Stimulated activated CD8-positive, alpha-beta memory T cell treated with anti-CD3 and anti-CD28 coated beads, Interleukin-15, amount 100 ng/mL, for 24 hours (primary cell): ENCODE measurements at places on chromosomes 7 and 10.

DNA sequence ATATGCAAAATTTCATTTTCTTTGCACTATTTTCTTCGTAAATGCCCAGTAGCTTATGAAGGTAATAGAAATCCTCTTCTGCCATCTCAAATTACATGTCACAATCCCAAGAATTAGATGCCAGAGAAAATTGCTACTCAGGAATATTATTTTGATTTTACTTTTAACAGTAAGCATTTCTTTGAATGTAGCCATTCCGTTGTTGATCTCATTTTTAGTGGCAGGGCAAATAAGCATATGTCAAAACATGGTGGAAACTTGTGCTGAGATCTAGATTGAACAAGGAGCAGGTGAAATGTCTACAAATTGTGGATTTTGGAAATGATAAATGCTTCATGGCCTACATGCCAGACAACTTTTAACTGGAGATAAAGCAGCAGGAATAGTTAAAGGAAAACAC is 291.8 kb downstream of the SDHAF3 start:
- no peak for DNase-seq

DNA sequence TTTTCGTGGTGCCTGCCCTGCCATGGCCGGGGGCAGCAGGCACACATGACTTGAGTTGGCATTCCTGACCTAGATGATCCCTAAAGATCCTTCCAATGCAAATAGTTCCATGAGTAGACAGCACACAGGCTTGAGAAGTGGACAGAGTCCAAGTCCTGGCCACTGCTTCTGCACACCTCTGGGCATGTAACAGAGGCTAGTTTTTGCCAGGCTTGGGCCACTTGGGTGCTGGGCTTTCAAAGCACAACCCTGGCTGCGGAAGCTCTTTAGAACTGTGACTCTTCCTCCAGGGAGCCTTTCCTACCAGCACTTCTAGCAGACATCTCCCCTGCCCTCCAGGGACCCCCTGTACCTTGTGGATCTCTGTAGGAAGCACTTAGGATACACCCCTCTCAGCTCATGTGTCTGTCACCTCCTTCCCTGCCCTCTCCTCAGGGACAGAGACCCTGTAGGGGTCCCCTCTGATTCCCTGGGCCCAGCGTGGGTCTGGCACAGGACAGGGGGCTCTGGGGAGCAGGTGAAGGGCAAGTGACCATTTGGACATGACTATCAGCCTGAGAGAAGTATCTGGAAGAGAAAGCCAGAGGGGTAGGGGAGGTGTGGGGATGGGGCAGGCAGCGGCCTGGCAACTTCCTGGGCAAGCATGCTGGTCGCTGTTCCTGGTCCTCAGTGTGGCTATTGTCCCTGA is 36.2 kb downstream of the ZCCHC24 start:
- no peak for DNase-seq

DNA sequence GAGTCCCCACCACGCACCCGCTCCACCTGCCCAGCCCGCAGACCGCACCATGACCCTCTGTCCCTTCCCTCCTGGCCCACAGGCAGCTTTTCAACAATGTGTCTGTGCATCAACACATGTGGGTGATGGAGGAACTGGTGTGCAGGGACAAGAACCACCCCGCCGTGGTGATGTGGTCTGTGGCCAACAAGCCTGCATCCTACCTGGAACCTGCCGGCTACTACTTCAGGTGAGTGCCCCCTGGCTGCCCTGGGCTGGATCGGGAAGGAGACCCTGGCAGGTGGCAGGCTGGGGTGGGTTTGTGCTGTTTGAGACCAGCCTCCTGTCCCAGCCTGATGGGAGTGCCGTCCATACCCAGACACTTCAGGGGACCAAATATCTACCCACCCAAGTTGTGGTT is 69.6 kb downstream of the ZNF727 start:
- DNase-seq = no peak

GRCh38 chr10:97454330-97455036 is 8.5 kb downstream of the ZDHHC16 start:
- no peak for DNase-seq

GRCh38 chr10:119313644-119314043 is 106.3 kb downstream of the GRK5 start:
- peak; percentile 24 for DNase-seq

DNA sequence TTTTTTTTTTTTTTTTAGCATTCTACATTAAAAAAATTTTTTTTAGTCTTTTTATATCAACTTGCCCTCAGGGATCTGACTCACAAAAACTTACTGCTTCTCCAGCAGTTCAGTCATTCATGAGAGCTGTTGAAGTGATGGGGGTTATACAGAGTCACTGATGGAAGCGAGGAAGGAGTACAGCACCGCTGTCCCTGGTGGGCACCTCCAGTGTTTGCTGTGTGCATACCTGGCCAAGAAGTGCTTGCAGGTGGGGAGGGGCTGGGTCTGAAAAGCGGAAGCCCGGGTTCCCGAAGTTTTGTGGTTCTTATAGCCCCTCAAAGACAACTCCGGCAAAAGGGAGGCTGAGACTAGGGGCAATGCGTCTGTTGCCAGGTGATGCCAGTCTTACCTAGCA is 46.2 kb downstream of the MINDY4 start:
- DNase-seq = no peak

GRCh38 chr10:63228237-63228636 is 95.1 kb downstream of the NRBF2 start:
- no peak for DNase-seq

DNA sequence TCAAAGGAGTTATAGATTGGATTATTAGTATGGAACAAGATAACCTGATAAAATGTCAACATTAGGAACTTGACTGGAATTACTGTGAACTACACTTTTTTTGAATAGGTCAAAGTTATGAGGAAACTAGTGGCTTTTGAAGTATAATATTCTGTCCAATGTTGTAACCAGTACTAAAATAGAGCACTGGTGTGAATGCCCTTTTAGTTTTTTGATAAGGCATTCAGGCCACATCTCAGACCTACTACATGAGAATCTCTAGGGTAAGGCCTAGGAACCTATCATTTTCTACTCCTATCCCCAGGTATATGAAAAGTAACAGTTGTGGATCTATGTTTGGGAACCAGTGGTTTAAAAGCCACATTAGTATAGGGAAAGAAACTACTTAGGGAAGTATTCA is 16.4 kb downstream of the KMT2E start:
- no peak for DNase-seq

DNA sequence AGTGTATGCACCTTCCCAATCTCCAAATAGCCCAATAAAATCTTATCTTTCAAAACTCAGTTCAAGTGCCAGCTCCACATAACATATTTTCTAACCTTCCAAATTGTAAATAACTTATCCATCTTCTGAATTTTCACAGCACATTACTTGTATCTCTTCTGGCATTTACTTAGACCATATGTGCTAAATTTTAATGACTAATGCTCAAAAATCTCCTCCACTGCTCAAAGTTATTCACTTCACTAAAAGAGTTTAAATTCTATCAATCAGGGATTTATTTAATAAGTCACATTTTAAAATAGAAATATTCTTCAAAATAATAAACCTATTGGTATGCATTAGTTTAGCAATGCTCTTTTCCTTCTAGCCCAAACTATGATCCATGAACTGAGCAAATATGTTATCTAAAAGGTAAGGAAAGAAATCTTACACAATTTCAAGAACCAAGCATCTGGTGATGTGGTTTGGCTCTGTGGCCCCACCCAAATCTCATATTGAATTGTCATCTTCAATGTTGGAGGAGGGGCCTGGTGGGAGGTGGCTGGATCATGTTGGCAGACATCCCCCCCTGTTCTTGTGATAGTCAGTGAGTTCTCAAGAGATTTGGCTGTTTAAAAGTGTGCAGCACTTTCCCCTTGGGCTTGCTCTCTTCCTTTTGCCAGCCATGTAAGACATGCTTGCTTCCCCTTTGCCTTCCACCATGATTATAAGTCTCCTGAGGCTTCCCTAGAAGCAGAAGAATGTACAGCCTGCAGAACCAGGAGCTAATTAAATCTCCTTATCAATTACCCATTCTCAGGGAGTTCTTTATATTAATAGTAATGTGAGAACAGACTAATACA is 28.1 kb upstream of the GPR22 start:
- DNase-seq = no peak

GRCh38 chr7:38584443-38585210 is 46.5 kb downstream of the AMPH start:
- DNase-seq = no peak

DNA sequence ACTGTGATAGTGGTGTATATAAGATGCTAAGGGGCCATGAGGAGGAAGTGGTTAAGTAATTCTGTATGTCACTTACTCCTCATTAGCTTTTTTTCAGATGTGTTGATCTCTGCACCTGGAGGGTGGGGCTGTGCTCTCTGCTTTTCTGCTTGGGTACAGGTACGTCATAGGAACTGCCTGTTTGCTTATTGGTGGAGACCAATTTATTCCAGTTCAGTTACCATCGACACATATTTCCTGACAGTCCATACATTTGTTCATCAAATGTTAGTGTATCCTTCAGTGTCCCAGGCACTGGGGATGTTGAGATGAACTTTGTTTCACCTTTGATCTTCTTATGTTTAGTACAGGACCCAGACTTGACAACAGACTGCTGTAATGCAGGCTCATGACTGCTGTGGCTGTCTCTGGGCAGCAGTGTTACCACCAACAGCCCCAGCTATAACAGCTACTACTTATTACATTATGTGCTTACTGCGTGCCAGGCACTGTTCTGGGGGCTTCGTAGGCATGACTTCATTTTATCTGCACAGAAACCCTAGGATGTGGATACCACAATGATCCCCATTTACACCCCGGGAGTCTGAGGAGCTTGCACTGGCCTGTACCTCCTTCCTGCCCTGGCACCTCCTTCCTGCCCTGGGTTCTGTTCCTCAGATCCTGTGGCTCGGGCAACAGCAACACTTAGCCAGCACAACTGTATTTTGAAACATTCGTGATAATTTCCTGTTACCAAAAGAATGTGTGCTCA is 87.4 kb downstream of the BUB3 start:
- no peak for DNase-seq

- no peak for DNase-seq
Observed at GRCh38 chr7:113805976-113806375, 112.8 kb downstream of the PPP1R3A start.

GRCh38 chr7:29488977-29489376 is 74.7 kb upstream of the PRR15 start:
- no peak for DNase-seq

DNA sequence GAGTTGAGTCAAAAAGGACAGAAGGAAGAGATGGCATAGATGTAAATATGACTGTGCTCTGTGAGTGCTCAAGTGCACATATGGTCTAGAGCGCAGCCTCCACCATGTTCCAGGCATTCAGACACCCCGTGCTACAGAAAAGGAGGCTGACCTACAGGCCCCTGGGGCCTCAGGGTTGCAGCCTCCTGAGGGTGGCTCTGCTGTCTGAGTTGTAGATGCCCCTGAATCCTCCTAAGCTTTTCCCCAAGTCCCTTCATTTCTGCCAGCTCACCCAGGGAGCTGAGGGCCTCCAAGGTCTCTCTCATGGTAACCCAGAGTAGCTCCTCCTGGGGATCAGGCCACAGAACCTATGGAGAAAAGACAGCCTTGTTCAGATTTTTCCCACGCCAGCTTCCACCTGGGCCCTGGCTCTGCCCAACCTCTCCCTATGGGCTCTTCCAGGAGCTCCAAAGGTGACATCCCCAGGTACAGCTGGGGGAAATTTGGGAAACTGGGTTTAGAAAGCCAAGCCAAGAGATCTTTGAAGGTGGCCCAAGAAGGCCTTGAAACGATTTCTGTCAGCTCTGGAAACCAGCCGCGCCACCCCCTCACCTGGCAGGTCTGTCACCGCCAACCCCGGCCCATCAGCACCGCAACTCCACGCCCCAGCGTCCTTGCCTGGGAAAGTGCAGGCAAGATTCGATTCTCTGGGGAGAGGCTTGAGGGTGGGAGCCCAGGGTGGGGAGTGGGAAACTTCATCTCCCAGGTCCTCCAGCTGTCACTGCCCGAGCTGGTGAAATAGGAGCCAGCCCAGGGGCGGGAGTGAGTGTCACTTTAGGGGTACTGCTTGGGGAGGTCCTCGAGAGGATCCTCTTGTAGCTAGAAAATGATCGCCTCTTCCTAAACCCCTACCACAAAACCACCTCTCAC is 2.4 kb downstream of the ZNF467 start:
- no peak for DNase-seq

GRCh38 chr7:112015146-112015545 is 191.1 kb downstream of the DOCK4 start:
- DNase-seq = no peak

GRCh38 chr10:100888957-100889356 is 23.8 kb upstream of the SLF2 start:
- no peak for DNase-seq

- DNase-seq = no peak
Observed at GRCh38 chr10:17523917-17524316, 69.5 kb upstream of the ST8SIA6 start.

DNA sequence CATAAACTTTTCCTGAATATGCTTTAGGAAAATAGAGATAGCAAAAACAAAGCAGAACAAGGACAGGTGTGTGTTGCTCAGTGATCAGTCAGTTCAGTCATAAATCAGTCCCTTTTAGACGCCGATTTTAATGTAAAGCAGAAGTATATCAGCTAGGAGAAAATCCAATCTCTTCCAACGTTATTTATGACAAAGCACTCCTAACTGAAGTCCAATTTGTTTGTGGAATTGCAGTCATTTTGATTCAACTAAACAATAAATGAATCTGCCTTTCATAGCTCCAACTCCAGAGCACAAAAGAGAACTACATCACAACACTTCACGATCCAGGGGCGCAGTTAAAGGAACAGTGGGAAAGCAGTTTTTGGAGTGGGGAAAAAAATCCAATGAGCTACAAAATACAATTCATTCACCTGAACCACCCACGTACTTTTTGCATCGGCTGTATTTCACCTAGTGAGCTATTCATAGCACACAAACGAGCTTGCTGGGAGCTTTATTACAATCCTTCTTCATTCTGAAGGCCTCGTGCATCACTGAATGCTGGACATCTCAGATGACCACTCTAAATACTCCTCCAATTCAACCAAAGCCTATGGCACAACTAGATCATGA is 151.3 kb downstream of the LRRN3 start:
- no peak for DNase-seq

- no peak for DNase-seq
Observed at GRCh38 chr7:69651101-69651590, 52.9 kb downstream of the AUTS2 start.

- no peak for DNase-seq
Observed at GRCh38 chr10:70879207-70879606, 9.2 kb downstream of the PCBD1 start.

DNA sequence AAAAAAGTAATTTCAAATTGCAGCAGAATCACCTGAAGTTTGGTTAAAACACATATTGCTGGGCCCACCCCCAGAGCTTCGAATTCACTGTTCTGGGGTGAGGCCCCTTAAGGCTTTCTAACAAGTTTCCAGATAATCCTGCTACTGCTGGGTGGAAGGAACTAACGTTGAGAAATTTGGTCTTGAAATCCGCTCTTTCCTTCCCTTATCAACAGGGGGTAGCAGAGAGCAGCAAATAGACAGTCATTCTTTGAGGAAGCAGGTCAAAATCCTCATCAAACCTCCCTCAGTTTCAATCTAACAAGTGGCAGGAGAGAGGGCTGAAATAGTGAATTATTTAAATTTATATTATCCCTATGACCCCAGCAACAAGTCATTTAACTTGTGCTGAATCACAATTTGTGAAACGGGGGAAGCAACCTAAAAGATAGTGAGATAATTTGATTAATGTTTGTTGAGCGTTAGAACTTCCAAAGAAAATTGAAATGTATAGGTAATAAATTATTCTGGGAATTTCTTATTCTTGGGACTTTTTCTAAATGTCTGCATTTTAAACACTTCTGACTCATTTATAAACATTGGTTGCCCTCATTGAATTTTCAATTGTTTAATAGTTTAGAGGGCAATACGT is 21.7 kb upstream of the MALSU1 start:
- DNase-seq = no peak
